Myometrial cell (primary cell): ENCODE measurements at places on chromosomes 13 and 19. TPM values are rescaled to one million over a fixed set of nuclear protein-coding genes. Genes with fewer than 3 reads are reported as not detected.

The EBPL gene
- total RNA-seq = 96.3 and 147 TPM in 2 replicates

The SUPT5H gene
- total RNA-seq = 59.7 and 97.1 TPM in 2 replicates

The ATP1A3 gene
- total RNA-seq = 0.29 and 0.89 TPM in 2 replicates

The ZNF345 gene
- 0.53 and 0.58 TPM in 2 replicates for total RNA-seq

The RNASEH2A gene
- 34.2 and 53.0 TPM in 2 replicates for total RNA-seq

The CLEC17A gene
- total RNA-seq = not detected in 2 replicates

The UBAC2 gene
- total RNA-seq = 56.7 and 59.1 TPM in 2 replicates

The PLVAP gene
- not detected in 2 replicates for total RNA-seq

The DHDH gene
- total RNA-seq = not detected in 2 replicates

The GFY gene
- total RNA-seq = not detected in 2 replicates

The SHANK1 gene
- 6.6 and 10.6 TPM in 2 replicates for total RNA-seq

The FGF14 gene
- 1.2 and 1.9 TPM in 2 replicates for total RNA-seq

The ERCC2 gene
- 47.9 and 50.9 TPM in 2 replicates for total RNA-seq

The CD70 gene
- not detected in 2 replicates for total RNA-seq

The LHB gene
- not detected in 2 replicates for total RNA-seq

The ADGRE3 gene
- total RNA-seq = not detected in 2 replicates

The PGLYRP2 gene
- total RNA-seq = not detected in 2 replicates

The POSTN gene
- total RNA-seq = 194 and 257 TPM in 2 replicates

The ZNF560 gene
- total RNA-seq = 0.29 and 0.53 TPM in 2 replicates

The ZNF527 gene
- total RNA-seq = 0.86 and 6.0 TPM in 2 replicates

The ZNF729 gene
- total RNA-seq = not detected in 2 replicates

The CYP2A6 gene
- total RNA-seq = not detected in 2 replicates

The BCAM gene
- 19.0 and 25.9 TPM in 2 replicates for total RNA-seq

The MAB21L1 gene
- total RNA-seq = not detected in 2 replicates

The LILRB3 gene
- total RNA-seq = not detected in 2 replicates

The IQCN gene
- 2.0 TPM in 1 of 2 replicates, not detected in the other for total RNA-seq

The OR7C1 gene
- not detected in 2 replicates for total RNA-seq

The ZNF266 gene
- 5.3 and 8.1 TPM in 2 replicates for total RNA-seq

The IZUMO1 gene
- total RNA-seq = not detected in 2 replicates

The TSHZ3 gene
- 9.5 and 13.8 TPM in 2 replicates for total RNA-seq

The ZNF534 gene
- total RNA-seq = not detected in 2 replicates

The CEACAM20 gene
- not detected in 2 replicates for total RNA-seq

The KIRREL2 gene
- 0.86 TPM in 1 of 2 replicates, not detected in the other for total RNA-seq

The KLK12 gene
- total RNA-seq = not detected in 2 replicates

The SHISA7 gene
- total RNA-seq = not detected in 2 replicates

The CBLC gene
- 0.58 TPM in 1 of 2 replicates, not detected in the other for total RNA-seq

The OXGR1 gene
- not detected in 2 replicates for total RNA-seq

The ZC3H13 gene
- 9.0 and 9.2 TPM in 2 replicates for total RNA-seq

The TTC9B gene
- total RNA-seq = not detected in 2 replicates

The ZNF792 gene
- total RNA-seq = 1.2 and 2.1 TPM in 2 replicates

The S1PR5 gene
- not detected in 2 replicates for total RNA-seq

The CYP4F8 gene
- not detected in 2 replicates for total RNA-seq

The RNF17 gene
- total RNA-seq = not detected in 2 replicates

The PEAK3 gene
- total RNA-seq = not detected in 2 replicates
